ENCODE measurements at places on chromosomes 2 and 18.

GRCh38 chr2:178397002-178397605 lies 53.9 kb downstream of the PRKRA start:
- no peak for DNase-seq

DNA sequence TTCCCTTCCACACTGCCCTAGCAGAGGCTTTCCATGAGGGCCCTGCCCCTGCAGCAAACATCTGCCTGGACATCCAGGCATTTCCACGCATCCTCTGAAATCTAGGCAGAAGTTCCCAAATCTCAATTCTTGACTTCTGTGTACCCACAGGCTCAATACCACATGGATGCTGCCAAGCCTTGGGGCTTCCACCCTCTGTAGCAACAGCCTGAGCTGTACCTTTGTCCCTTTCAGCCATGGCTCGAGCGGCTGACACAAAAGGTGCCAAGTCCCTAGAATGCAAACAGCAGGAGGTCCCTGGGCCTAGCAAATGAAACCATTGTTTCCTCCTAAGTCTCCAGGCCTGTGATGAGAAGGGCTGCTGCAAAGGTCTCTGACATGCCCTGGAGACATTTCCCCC lies 744.5 kb upstream of the LINC00305 start:
- no peak for DNase-seq

DNA sequence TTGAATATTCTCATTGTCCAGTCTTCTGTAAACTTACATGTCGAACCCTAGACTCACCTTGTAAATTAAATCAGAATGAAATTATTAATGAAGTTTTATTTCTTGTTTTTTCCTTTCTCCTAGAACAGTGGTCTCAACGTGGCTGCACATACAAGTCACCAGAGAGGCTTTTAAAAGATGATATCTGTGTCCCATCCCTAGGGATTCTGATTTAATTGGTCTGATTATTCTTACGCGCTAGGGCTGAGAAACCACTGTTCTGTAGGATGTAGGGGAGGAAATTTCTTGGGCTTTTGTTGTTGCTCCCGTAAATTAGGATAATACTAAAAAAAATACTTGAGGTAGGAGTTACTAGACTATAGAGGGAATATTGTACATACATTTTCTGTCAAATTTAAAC lies 32.1 kb downstream of the PPM1B start:
- DNase-seq = no peak

GRCh38 chr18:35519148-35519899 lies 21.6 kb upstream of the INO80C start:
- no peak for DNase-seq

GRCh38 chr2:88626171-88627054 lies 851 bp downstream of the EIF2AK3 start:
- peak; percentile 69 for DNase-seq

- no peak for DNase-seq
Measured at GRCh38 chr18:55189972-55190371, 230.7 kb upstream of the CCDC68 start.

GRCh38 chr18:57443702-57444101 lies 8.5 kb downstream of the ONECUT2 start:
- no peak for DNase-seq

DNA sequence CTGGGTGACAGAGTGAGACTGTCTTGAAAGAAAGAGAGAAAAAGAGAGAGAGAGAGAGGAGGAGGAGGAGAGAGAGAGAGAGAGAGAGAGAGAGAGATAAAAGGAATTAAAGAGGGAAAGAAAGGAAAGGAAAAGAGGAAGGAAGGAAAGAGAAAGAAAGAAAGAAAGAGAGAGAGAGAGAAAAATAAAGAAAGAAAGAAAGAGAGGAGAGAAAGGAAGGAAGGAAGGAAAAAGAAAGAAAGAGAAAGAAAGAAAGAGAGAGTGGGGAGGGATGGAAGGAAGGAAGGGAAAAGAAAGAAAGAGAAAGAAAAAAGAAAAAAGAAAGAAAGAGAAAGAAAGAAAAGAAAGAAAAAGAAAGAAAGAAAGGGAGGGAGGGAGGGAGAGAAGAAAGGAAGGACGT lies 29.8 kb downstream of the MOGAT1 start:
- no peak for DNase-seq

DNA sequence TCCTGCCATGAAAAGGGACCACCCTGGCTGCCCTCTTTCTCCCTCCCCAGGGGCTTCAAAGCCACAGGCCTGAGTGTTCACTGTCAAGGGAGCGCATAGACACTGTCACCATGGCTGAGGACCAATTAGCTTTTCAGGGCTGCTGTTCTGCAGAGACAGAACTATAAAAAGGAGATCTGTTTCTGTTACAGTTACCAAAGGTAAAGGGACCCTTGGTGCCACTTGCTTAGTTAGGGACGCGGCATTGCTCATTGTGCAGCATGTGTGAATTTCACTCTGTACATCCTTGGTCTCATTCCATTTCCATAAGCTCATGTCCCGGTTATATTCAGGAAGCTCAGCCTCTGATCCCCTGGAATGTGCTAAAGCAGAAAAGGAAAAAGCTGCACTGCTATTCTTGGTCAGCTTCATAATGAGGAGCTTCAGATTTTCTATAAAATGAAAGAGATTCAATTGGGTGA lies 55.5 kb upstream of the RNF152 start:
- no peak for DNase-seq

- no peak for DNase-seq
Measured at GRCh38 chr18:36672437-36673344, 156.1 kb downstream of the TPGS2 start.

DNA sequence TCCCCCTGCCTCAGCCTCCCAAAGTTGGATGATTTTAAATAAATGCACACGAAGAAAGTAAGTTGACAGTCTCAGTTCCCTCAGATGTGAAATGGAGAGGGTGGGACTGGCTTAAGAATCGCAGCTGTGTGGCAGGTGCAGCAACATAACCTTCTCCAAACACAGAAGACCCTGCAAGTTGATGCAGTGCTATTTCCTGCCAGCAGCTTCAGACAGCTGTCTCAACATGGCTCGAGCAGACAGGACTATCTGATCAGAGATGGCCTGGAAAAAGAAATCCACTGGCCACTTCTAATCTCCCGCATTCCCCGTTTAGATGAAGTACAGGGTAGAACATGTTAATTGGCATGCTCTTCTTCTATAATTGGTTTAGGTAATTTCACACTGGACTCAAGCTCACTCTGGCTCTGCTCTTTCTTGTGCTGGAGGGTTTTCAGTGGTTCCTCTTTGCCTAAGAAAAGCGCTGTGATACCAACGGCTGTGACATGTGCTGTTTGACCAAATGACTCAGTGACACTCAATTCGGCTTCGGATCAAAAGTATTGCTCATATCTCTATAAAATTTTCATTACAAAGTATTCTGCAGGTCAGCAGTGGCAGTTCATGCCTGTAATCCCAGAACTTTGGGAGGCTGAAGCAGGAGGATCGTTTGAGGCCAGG lies 40.2 kb downstream of the MYOM1 start:
- no peak for DNase-seq

- DNase-seq = peak; percentile 66
Measured at GRCh38 chr18:77131100-77131651, 1.4 kb downstream of the MBP start.

DNA sequence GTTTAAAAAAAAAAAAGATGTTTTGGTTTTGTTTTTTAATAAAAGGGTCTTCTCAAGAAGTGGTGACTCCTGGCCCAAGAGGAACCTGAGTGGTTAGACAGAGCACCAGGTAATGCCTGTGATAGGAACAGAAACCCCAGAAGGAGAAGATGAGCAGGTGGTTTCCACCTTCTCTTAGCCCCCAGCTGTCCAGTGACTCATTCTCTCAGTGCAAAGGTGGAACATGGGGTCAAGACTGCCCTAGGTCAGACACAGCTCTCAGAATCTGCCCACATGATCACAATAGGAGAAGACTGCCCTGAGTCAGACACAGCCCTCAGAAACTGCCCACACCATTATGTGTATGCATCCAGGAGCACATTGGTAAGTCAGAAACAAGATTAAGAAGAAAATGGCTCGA lies 61.8 kb downstream of the TBC1D8 start:
- DNase-seq = peak; percentile 26

GRCh38 chr2:20916604-20917286 lies 93.8 kb upstream of the LDAH start:
- DNase-seq = no peak

GRCh38 chr2:72562451-72563153 lies 263.2 kb downstream of the EXOC6B start:
- no peak for DNase-seq

DNA sequence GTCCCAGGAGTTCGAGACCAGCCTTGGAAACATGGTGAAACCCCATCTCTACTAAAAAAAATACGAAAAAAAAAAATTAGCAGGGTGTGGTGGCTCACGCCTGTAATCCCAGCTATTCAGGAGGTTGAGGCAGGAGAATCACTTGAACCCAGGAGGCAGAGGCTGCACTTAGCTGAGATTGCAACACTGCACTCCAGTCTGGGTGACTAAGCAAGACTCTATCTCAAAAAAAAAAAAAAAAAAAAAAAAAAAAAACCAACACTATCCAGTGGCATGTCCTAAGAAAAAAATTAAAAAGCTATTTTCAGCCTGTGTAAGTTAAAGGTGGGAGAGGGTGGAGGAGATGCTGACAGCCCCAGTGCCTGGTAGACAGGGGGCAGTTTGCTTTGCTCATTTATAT lies 32.2 kb upstream of the REL start:
- no peak for DNase-seq

GRCh38 chr2:37323781-37324535 lies 675 bp downstream of the PRKD3 start:
- DNase-seq = peak; percentile 58

GRCh38 chr2:115609978-115610377 lies 1167.5 kb downstream of the DPP10 start:
- no peak for DNase-seq

GRCh38 chr2:62596061-62596921 lies 90.3 kb upstream of the TMEM17 start:
- no peak for DNase-seq

GRCh38 chr2:119015845-119016244 lies 73.9 kb downstream of the MARCO start:
- DNase-seq = no peak

DNA sequence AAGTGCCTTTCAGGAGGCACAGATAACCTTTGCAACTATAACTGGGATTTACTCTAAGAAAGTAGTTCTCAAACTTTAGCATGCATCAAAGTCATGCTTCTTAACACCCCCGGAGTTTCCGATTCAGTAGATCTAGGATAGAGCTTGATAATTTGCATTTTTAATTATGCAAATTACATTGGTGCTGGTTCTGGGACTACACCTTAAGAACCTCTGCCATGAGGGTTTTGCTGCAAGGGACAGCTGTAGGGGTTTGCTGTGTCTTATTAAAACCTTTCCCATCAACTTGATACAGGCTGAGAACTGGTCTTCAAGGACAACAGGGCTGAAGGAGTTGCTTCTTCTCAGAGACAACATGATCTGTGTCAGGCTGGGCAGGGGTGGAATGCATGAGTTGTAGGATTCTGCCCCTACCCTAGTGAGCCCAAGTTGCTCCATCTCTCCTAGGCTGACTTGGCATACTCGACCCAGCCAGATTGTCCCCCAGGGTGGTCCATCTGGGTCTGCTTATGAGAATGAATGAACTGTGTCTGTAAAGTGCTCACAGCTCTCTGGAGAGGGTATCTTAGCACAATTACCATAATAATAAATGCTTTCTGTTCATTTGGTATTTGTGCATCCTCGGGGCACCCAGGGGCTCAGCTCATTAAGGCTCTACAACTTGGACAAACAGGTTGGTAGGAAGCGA lies 232.7 kb downstream of the CLIP4 start:
- DNase-seq = no peak

DNA sequence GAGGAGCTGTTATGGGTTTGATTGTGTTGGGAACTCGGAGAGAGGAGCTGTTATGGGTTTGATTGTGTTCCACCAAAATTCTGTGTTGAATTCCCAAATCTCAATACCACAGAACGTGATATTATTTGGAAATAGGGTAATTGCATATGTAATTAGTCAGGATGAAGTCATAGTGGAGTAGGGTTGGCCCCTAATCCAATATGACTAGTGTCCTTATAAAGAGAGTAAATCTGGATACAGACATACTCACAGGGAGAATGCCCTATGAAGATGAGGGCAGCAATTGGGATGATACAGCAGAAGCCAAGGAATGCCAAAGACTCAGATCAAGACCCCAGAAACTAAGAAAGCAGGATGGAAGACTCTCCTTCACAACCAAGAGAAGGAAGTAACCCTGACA lies 1023.2 kb upstream of the ZEB2 start:
- DNase-seq = no peak

DNA sequence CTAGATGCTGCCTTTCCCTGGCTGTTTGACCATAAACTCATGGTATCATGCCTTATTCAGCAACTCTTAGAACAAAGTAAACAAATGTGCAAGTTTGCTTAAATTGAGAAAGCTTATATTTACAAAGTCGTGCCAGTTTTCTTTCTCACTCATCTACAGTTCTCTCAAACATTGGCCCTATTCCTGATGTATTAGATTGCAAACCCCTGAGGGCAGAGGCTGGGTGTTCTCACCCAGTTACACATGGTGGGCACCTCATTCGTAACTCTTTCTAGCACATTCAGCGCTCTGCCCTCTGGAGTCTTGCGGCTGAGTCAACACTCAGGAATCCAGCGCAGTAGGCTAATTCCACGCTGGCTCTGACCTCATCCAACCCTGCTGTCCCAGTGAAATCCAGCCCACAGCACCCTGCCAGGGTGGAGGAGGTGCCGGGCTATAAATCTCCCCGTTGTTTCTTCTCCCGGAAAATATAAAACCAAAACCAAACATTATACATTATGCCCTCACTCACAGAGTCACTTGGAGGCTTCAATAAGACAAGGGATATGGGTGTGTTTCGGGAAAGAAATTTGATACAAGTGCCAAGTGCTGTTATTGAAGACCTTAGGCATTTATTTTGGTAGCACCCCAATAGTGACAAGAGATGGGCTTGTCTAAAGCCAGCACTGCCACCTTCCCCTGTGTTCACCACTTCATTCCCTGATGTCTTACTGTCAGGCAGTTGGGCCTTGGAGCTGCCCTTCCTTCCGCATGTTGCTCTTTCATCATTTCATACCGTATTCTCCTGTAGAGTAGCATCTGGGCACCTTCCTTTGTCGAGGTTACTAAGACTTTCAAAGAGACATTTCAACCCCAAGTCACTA lies 287.4 kb downstream of the PRKCE start:
- no peak for DNase-seq

DNA sequence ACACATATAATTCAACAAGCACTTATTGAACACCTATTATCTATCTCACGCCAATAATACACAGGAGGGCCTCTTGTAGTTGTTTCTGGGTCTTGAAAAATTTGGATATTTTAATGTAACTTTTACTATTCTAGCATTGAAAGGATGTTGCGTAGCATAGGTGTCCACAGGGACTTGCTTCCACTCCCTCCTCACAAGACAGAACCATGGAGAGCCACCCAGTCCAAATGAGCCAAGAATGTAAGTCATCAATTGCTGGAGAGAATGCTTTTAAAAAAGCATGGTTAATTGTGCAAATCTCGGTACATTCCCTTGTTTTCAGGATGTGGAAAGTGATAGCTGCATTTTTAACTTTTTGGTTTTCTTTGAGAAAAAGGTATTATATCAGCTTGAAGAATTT lies 46.8 kb downstream of the DOCK10 start:
- no peak for DNase-seq

- no peak for DNase-seq
Measured at GRCh38 chr2:223859070-223859469, 21.7 kb upstream of the AP1S3 start.
